Stimulated activated naive CD8-positive, alpha-beta T cell treated with anti-CD3 and anti-CD28 coated beads, Interleukin-15, Interleukin-2, amounts not matched to agents 100 U/mL and 50 U/mL, for 24 hours (primary cell): ENCODE measurements at places on chromosomes 11 and 22.

DNA sequence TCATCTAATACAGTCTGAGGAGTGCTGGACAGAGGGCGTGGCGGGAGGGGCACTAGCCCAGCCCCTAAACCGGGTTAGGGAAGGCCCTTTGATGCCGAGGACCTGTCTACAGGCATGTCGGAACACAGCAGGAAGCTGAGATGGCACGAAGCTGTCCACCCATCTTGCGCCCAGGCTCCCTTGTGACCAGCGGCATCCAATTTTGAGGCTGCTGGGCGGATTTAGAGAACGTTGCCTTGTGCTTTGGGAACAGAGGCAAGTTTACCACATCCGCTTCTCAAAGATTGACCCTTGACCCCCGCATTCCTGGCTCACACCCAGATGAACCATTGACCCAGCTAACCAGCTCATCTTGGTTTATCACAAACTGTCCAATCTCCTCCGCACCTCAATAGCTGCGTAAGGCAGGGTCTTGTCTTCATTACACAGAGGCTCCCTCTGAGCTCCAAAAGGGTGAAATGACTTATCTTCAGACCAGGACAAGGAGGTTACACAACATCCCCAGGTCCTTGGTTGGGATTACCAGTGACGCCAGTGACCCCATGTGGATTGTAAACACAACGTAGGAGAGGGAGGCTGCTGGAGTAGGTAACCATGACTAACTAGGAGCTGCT is 4.5 kb downstream of the FAM83F start:
- DNase-seq, result no peak

DNA sequence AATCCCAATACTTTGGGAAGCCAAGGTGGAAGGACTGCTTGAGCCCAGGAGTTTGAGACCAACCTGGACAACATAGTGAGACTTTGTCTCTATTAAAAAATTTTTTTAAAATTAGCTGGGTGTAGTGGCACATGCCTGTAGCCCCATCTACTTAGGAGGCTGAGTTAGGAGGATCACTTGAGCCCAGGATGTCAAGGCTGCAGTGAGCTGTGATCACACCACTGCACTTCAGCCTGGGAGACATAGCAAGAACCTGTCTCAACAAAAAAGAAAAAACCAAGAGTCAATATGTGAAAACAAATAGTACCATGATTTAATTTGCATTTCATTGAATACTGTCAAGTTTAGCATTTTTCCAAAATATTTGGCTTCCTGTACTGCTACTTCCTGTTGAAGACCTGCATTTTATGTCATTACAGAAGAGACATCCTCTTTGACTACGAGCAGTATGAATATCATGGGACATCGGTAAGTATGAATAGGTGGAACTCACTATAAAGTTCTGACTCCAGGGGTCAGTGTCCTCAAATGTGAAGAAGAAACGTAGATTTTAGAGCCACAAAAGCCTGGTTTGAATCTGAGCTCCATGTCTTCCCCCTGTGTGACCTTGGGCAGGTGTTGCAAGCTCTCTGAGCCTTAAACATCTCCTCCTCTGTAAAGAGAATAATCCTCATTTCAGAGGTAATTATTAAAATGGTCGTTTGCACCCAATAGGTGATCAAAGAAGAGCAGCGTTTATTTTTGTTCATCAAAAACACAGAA is 16.0 kb downstream of the CDC45 start:
- DNase-seq, result no peak

GRCh38 chr11:132665205-132665604 is 867.1 kb downstream of the OPCML start:
- no peak for DNase-seq

DNA sequence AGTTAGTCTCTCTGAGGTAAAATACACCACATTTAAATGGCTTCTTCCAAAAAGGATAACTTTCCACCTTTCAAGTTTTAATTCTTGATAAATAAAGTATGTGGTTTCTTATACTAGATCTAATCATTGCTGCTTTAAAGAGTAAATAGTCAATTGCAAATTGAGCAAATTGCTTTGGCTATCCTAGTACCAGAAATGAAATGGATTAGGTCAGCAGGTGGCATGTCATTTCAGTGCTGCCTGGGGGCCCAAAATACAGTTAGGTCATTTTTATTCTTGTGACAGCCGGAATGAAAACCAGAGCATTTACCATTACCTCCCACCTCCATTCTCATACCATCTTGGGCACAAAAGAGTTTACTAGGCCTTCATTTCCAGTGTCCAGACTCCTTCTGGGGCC is 70.2 kb downstream of the PHF21A start:
- no peak for DNase-seq

DNA sequence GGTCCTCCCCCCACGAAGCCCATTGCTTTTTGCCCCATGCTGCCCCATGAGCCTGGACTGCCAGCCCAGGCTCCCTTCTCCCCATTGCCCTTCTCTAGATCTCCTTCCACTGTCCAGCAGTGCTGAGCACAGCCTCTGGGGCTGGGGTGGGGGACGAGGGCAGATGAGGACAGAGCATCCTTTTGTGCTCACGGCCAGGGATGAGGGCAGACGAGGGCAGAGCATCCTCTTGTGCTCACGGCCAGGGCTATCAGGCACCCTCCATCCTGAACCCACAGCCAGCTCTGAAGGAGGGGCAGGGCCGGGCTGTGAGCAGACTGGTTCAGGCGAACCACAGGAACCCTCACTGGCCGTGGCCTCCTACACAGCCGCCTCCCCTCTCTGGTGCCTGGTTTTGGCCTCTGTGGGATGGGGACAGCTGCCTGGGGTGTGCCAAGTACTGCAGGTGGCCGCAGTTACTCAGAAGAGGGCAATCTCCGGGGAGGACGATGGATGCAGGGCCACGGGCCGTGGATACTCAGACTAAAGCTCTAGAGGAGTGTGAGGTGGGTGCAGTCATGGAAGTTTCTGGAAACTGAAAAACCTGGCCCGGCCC is 1258.8 kb downstream of the BRD1 start:
- no peak for DNase-seq

- no peak for DNase-seq
These were observed 126.1 kb downstream of the TRIM29 start for GRCh38 chr11:120011836-120012235.

DNA sequence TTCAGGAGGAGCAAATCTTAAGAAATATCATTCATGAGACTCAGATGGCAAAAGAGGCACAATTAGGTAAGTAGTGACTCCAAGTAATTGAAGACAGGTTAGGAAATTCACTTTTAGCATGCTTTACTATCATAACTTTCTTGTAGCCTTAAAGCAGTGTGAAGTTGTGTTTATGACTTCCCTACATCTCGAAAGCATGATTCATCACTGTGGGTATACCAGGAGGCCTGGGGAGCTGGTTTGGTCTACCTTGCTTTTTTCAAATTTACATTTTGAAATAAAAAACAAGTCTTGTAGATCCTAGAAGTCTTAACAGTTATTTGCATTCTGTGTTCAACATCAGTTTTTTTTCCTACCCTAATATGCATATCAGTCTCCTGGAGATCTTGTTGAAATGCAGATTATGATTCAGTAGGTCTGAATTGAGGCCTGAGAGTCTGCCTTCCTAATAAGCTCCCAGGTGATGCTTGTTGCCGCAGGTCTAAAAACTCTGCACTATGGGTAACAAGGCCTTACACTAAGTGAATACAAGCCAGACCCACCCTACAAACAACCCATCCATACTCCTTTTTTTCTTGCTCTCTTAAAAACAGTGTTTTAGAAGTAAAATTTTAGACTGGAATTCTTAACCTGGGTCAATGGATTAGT is 41.4 kb downstream of the TTC17 start:
- DNase-seq, result peak; percentile 11

GRCh38 chr11:29125606-29126005 is 891.2 kb downstream of the KCNA4 start:
- no peak for DNase-seq

DNA sequence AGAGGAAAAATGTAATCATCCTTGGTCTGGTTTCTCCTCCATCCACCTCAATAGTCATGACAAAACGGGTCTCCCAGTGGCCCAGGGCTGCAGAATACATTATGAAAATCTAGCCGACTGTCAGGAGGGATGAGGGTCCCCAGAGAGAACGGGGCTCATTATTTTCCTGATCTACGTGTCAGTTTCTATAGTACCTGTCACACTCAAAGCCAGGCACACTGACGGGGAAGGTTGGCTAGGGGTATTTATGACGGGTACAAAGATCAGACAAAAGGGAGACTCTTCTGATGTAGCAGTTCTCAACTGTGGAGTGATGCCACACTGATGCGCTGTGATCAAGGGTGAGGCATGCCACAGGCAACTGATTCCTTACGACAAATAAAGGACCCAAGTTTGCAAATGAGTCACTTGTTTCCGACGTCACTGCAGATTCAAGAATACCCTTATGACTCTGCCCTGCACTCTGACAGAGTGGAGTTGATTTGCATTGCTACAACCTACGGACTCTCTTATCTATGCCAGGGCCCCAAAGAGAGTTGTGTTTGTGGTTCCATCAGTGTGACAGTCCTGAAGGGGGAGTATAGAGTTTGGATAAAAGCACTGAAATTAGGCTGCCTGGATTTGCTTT is 188.2 kb upstream of the TBCEL start:
- DNase-seq, result peak; percentile 32

GRCh38 chr22:26439559-26439958 is 10.5 kb downstream of the ASPHD2 start:
- no peak for DNase-seq

DNA sequence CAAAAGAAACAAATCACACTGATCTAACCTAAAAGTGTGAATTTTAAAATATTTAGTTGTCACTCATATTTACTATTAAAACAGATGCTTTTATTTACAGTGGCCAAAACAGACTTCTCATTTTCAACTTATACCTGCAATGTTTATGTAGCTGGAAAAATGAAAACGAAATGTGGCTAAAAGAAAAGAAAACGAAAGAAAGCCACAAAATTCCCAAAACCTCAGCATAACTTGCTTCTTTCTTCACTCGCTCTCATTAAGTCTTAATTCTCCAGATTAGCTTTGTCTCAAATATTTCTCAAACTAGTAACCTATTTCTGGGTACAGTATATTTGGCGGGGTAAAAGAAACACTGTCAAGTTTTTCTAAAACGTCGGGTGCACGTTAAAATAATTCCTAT is 693 bp downstream of the CSTF3 start:
- no peak for DNase-seq

- no peak for DNase-seq
These were observed 16.8 kb downstream of the IGF2 start for GRCh38 chr11:2122222-2122906.

- DNase-seq, result no peak
These were observed 3.8 kb downstream of the APOBEC3D start for GRCh38 chr22:39024519-39025308.

DNA sequence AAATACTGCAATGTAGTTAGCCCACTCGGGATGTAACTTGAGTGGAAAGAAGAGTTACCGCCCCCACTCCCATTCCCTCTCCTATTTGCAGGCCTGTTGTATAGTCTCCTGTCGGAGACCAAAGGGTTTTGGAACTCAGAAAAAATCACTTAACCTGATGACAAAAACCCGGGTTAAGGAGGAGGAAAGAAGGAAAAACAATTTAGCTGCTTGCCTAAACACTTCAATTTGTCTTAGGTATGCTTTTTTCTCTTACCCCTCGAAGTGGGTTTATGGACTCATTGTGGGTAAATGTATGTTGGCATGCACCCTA is 2.2 kb downstream of the YAP1 start:
- DNase-seq, result no peak
